ENCODE measurements at places on chromosomes 16 and 17.

DNA sequence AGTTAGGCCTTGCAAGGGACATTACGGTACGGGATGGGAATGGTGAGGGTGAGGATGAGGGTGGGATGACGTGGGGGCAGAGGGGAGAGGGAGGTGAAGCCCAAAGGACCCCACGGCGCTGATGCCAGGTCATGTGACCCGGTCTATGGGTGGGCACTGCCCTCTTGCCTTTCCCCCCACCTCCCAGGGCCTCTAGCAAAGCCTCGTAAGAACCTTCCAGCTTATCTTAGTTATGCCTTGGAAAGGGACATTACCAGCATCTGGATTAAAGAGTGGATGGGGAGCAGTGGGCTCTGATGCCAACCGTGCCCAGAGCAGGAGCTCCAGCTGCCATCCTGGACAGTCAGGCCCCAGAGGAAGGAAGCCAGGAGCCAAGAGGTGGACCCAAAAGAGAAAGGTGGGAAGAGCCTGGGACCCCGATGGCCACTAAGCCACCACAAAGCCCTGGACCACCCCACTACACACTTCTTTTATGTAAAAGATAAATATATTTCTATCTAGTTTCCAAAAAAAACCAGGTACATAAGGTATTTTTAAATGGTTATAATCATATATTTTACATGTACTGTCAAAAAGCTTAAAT, 40.9 kb downstream of the TK2 start:
- DNase-seq: no peak

- no peak for DNase-seq
Measured at GRCh38 chr16:9971907-9972306, 210.3 kb downstream of the GRIN2A start.

DNA sequence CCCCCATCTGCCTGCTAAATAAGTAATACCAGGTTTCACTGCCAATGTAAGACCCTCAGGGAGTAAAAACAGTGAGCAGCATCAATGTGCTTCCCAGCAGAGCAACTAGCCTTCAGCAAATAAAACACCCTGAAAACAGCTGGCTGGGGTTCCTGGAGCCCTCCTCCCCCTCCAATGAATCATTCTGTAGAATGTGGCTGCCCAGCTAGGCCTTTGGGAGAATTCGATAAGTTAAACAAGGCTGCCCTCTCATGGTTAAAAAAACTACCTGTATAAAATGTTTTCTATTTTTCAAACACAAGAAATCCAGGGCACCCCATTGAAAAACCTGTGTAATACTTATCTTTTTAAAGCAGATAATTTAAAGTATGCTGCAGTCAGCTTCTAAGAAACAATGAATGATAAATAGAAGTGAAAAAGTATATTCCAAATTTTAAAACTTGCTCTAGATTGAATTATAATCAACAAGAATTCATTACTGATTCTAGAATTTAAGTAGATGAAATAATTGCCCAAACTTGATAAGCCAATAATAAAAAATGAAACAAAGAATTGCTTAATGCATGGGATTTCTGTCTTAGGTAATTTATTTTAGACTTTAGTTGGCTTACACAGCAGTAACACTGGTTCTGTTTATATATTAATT, 9.4 kb upstream of the TOM1L1 start:
- DNase-seq: peak; percentile 46

DNA sequence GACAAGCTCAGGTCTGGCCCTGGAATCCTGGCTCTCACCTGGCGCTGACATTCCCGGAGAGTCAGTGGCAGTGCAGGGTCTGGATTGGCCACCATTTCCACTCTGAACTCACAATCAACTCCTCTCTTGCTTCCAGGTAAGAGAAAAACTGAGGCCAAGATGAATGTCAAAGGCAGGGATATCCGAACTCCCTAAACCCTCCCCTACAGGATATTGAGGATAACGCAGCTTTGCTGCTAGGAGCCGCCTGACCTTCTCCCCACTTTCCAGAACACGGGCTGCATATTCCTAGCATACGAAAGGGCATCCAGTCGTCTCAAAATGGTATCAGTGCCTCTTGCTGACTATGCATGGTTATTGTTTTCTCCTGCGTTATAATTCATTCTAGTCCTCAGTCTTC, 473.4 kb downstream of the SOX9 start:
- DNase-seq: no peak

DNA sequence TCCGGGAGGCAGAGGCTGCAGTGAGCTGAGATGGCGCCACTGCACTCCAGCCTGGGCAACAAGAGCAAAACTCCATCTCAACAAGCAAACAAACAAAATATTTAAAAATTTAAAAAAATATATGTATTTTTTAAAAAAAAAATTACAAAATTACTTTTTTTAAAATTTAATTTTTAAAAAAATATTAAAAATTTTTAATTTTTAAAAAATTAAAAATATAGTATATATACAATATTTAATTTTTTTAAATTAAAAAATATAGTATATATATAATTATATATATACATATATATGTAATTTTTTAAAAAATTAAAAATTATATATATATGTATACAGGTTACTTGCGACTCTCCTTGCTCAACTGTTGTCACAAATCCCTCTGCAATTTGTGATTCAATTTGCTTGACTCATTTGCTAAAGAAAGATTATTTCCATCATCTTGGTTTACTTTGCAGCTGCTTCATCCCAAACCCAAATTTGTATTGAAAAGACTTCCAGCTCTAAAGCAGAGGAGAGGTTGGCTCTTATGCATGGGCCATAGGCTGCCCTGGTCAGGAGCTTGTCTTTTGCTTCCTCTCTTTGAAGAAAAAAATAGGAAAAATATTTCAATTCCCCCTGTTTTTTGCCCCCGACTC, 247.4 kb upstream of the IRX3 start:
- DNase-seq: no peak

- no peak for DNase-seq
Measured at GRCh38 chr17:82845163-82845807, 5.5 kb upstream of the ZNF750 start.

DNA sequence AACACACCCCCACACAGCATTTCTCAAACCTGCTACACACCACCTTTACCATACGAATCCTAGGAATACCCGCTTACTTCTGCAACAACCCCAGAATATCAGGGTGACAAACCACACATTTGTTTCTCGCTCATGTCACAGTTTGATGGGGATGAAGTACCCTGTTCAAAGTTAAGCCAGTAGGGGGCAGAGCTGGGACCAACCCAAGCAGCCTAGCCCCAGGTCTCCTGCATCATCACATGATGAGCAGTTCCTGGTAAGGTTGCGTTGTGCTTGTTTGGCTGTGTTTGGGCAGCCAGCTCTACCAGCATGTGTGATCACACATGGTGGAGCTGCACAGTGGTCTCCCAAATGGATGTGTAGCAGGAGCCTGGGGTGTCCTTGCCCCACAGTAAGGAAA, 103.6 kb upstream of the C16orf82 start:
- peak; percentile 30 for DNase-seq

DNA sequence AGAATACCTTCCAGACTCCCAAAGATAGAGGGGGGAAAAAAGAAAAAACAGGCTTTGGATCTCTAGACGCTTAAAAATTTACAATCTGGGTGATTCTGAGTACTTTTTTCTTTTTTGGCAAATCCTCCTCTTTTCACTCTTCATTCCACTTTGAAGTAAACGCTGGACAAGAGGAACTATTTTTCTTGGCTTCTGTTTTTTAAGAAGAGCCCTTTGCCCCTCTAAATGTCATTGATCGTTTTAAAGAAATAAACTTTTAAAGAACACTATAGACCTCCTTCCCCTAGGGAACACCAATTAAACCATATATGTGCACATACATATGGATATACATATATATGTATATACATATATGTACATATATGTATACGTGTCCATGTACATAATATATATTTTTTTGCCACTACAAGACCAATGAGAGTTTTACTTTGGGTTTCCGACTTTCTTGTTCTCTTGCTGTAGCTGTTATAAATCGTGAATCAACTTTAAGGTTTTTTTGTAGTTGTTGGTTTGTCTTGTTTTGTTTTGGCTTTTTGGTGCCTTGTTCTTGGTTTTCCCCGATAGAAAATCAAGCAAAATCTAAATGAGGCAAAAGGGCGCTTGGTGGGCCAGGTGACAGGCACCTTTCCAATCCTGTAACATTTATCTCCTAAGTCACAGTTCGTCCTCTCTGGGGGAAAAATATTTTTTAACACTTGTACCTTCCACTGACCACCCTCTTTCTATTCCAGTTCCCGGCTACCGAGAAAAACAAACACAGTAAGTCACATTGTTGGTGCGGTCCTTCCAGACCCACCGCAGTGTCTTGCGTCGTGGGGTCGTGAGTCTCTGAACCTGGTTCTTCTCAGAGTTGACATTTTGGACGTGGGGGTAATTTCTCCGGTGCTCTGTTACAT, 4.4 kb downstream of the FOXF1 start:
- DNase-seq: no peak
